ENCODE measurements at places on chromosomes 1 and 21.

- DNase-seq = no peak
Measured at GRCh38 chr1:229139331-229140118, 131.4 kb upstream of the RAB4A start.

DNA sequence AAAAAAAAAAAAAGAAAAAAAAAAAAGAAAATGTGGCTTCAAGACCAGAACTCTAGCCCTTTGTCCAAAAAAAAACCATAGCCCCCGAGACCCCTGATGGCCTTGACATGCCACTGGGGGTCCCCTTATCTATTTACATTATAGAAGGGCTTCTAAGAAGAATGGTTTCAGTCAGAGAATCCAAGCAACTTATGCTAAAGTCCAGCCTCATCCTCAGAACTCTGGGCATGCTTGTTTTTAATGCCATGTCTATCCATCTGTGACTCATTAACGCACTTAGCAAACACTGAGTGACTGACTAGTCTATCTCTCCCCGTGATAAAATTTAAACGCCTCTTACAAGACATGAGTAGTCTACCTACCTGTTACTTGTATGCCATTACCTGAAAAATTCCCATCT, 29.3 kb downstream of the ERG start:
- no peak for DNase-seq

- DNase-seq = no peak
Measured at GRCh38 chr1:228272331-228272791, 64.5 kb downstream of the OBSCN start.

DNA sequence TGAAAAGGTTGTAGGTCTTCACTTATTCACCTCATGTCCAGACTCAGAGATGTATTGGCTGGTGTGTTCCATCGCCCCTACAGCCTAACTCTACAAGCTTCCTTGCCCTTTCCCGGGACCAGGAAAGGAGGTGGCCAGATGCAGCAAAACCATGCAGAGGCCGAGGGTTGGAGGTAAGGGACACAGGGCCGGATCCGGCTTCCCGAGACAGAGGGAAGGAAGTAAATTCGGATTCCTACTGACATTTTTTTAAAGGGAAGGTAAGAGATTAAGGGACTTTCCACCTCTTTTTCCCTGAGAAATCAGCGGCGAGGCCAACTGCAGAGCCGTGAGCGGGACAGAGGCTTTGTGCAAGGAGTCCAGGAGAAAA, 12.7 kb downstream of the EPHA10 start:
- DNase-seq = no peak

DNA sequence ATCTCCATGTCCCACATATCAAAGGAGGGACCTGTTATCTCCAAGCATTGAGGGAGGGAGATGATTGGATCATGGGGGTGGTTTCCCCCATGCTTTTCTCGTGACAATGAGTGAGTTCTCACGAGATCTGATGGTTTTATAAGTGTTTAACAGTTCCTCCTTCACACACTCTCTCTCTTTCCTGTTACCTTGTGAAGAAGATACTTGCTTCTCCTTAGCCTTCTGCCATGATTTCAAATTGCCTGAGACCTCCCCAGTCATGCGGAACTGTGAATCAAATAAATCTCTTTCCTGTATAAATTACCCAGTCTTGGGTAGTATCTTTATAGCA, 91.6 kb downstream of the DDAH1 start:
- no peak for DNase-seq

DNA sequence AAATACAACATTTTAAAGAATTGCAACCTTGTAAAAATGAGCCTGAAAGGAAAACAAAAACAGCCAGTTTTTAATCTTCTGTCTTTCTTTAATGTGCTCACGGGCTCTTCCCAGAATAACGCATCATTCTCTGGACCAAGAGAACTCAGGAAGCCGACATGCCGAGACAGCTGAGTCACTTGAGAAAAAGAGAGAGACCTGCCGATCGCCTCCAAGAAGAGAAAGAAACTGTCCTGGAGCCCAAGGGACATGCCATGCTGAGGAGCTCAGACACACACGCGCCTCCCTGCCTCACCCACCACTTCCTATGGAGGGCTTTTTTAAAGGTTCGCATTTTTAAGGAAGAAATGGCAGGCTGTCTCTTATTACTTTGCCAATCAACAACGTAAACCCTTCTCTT, 176.4 kb downstream of the ZNF281 start:
- no peak for DNase-seq

- no peak for DNase-seq
Measured at GRCh38 chr1:14303011-14303410, 295.5 kb upstream of the KAZN start.

- no peak for DNase-seq
Measured at GRCh38 chr1:201486187-201486586, 17.2 kb upstream of the PHLDA3 start.

- DNase-seq = no peak
Measured at GRCh38 chr1:175918364-175918801, 175.0 kb upstream of the TNR start.
